CD4-positive, alpha-beta T cell treated with Interleukin-12 subunit alpha and Interleukin-12 subunit beta, for 1 hour (primary cell): ENCODE measurements at places on chromosomes 7 and 10.

DNA sequence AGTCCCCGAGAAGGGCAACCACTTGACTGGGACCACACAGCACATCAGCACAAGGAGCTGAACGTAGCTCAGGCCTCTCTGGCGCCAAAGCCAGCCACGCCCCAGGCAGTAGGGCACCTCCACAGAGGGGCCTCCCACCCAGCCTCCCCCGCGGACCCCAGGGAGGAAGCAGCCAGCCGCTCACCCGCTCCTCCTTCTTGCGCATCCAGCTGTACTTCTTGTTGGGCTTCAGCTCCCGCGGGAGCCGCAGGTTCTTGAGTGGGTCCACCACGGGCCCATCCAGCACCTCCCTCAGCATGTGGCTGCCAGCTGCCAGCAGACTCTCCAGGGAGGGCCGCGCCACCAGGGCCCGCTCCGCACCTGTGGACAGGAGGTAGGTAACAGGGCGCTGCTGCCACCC is 61.2 kb downstream of the TNRC18 start:
- DNase-seq = no peak

DNA sequence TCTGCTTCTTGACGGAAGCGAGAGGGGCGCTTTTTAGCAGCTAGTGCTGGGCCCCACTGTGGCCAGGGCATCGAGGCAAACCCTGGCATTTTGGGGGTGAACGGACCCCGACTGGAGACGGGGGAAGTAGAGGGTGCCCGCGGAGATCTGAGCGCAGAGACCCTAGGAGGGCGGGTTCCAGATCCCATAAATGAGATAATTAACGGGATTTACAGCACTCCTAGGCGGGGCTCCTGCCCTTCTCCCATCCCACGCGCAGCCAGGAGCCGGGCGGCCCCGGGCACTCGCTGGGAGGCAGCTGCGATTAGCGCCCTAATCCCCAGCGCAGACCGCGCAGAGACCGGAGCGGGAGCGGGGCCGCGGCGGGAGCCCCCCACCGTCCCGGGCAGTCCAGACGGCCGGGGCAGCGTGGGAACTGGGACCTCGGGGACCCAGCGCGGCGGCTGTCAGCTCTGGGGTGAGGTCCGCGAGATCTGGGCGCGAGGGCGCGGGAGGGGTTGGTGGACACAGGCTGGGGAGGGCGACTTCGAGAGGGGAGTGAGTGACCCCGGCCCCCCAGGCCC is 735 bp downstream of the JCAD start:
- no peak for DNase-seq

DNA sequence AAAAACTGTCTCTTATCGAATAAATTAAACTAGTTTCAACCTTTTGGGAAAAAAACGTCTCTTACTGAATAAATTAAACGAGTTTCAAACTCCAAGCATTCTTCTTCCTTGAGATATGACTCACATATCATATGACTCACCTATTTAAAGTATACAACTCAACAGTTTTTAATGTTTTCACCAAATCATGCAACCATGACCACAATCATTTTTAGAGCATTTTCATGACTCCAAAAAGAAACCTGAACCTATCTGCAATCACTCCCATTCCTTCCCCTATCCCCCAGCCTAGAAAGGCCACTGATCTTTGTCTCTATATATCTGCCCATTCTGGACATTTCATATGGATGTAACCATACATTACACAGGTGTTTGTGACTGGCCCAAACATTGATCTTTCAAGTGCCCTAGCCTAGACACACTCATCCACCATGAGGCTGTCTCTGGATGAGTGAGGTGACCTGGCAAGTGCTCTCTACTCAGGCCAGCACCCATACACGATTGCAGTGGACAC is 115.3 kb downstream of the PIP4K2A start:
- DNase-seq = peak; percentile 21

GRCh38 chr10:78405231-78405630 is 371.6 kb downstream of the RPS24 start:
- DNase-seq = no peak

DNA sequence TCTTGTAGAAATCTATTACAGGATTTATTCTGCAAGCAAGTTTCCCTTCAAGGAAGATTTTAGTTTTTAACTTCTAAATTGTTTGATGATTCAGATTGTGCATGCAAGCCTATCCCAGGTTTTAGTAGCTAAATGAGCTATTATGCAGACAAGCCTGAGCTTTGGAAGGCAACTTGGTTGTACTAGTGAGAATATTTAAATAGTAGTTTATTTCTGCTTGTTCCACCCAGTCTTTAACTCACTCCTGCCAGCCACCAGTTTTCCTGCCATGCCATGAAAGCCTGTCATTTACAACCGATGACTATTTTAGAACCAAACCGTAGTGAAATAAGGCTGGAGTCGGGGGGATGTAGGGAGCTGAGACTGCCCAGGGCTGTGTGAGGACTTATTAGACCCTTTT is 324.6 kb upstream of the FZD1 start:
- DNase-seq = no peak
